ENCODE measurements at places on chromosomes 16 and 17. TPM values are rescaled to one million over a fixed set of nuclear protein-coding genes. Genes with fewer than 3 reads are reported as not detected.

GRCh38 chr16:82684256-82684655, 57.5 kb downstream of the CDH13 start:
- no peak for DNase-seq

DNA sequence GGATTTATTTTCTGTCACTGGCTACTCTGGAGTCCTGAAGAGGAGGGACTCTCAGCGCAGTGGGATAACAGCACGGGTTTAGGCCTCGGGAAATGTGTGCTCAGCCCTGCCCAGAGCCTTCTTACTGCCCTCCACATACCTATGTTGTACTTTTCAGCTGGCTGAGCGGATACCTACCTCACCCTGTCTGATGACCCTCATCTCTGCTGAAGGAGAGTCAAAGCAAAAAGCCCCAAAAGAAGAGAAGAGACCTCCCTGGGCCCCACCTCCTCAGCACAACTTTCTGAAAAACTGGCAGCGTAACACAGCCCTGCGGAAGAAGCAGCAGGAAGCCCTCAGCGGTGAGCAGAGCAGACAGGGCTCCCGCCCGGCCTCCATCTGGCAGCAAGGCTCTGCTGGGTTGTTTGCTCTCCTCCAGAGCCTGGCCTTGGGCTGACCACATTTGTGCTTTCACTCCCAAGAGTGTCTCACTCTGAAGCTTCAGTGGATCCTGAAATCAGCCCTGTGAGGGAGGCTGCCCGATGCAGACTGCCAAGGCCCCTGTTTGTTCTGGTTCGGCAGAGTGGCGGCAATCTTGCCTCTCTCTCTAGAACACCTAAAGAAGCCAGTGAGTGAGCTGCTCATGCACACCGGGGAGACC, 10.3 kb downstream of the MYCBPAP start:
- no peak for DNase-seq

- DNase-seq, result no peak
These were observed 42.7 kb upstream of the ANKFN1 start for GRCh38 chr17:56110463-56111135.

- no peak for DNase-seq
These were observed 10.4 kb downstream of the CX3CL1 start for GRCh38 chr16:57382535-57383275.

Gene GOT2
- 34.2 TPM for total RNA-seq

Gene TBC1D3
- 1.8 TPM for total RNA-seq

Gene SMIM22
- total RNA-seq, result not detected

Data from lung microvascular endothelial cell (primary cell).